ENCODE measurements at places on chromosomes 4 and X.
A peak's percentile ranks its signal among the peaks of the same experiment; 100 is the strongest.

DNA sequence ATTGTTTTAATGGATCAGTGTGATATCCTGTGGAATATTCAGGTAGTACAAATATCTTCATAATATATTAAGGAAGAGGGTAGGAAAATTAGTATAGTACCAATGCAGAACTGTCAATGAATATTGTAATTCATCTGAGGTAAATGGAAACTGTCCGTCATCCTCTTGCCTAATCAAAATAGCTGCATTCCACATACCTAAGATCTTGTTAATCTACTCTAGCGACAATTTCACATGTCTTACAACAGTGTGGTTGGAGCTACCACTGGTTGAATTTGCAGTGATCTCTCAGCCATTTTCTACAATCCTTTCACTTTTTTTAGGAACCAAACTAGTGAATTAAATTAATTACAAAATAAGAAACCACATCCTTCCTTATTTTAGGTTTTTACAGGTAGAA is 117.5 kb downstream of the PCDH18 start:
- DNase-seq, result no peak

- peak; percentile 75 for DNase-seq
Observed at GRCh38 chr4:82988323-82988832, 22.2 kb downstream of the LIN54 start.

DNA sequence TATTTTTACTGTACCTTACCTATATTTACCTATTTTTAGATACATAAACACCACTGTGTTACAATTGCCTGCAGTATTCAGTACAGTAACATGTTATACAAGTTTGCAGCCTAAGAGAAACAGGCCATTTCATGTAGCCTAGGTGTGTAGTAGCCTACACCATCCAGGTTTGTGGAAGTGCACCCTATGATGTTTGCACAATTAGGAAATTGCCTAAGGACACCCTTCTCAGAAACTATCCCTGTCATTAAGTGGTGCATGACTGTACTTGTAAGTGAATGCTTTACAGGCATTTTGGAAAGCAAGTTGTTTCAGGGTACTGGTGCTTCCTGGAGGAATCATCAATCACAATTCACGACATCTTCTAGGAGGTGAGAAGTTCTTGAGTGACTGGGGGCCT is 991.8 kb upstream of the SLIT2 start:
- no peak for DNase-seq

DNA sequence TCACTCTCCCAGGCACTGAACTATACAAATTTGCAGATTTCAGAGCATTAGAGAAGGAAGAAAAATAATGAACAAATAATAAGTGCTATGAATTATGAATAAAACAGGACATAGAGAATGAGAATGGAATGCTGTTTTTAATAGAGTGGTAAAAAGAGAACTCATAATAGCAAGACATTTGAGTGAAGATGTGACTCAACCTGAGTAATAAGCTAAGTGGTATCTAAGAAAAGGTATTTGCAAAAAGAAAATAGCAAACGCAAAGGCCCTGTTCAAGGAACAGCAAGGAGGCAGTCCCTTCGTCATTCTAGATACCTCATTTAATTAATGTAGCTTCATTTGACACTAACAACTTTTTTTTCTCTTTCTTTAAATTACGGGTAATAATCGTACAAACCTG is 1910.0 kb upstream of the TENM3 start:
- DNase-seq, result no peak

- no peak for DNase-seq
Observed at GRCh38 chrX:109843963-109844751, 111.1 kb upstream of the ACSL4 start.

- no peak for DNase-seq
Observed at GRCh38 chrX:39877905-39878304, 219.9 kb downstream of the BCOR start.

DNA sequence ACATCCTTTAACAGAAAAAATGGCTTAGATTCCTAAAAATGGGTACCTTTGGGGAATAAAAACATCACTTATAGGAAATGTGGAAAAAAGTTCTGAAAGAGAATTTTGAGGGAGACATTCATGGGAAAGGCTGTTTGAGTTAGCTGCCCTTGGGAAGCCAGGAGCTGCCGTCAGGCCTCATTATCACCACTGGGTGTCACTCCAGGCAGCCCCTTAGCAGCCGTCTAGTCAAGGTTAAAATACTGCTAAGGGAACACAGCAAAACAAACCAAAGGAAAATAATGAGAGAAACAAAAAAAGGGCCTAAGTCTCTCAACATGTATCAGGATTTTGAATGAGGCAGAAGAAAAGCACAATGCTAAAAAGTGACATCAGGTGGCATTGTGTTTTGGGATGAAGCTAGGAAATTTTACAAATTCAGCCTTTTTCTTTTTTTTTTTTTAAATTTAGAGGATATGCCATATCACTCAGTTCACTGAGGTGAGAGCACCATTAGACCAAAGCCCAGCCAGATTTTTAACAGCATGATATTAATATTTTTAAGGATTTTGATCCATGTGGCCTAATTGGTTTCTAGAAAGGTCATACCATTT is 235.3 kb downstream of the GPAT3 start:
- peak; percentile 29 for DNase-seq

- no peak for DNase-seq
Observed at GRCh38 chrX:134369576-134369975, 90.4 kb upstream of the HPRT1 start.

DNA sequence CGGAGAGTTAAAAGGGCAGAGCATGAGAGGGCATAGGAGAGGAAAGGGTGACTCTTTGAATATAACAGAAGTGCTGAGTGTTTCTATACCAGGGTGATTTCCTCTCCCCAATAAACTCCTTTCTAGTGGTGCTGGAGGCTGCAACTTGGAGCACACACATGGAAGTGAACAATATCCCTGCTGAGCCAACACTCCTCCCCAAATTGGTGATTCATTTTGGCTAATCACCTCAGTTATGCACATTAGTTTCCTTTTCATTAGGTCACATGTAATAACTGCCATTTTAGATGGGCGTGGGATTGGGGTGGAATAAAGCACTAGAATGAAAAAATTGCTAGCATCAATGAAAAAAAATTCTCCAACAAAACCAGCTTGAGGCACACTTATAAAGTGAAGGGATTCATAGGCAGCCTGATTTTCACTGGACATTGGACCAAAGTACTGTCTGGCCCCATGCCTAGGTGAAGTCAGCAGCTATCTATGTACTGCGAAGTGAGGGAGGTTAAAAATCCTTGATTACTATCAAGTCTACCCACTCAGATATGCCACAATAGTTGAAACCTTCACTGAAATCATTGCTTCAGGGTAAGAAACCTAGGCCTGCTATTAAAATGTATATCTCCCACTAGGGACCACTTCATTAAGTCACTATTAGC is 174.0 kb downstream of the GLUD2 start:
- no peak for DNase-seq

DNA sequence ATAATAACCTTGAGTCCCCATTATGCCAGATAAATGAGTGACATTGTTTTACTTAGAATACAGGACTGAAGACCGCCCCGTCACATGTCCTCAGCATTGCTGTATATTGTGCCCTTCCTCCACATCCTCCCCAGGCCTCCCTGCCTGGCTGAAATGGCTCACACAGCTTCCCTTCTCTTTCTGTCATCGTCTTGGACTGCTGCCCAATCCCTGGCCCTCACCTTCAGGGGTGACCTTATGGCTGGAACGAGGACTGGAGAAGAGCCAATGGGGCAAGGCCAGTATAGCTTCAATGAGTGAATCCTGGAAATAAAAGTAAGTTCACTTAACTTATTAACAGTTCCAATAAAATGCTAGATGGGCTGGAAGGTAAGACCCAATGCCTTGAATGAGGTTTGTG is 2.7 kb downstream of the KCNE5 start:
- DNase-seq, result no peak

DNA sequence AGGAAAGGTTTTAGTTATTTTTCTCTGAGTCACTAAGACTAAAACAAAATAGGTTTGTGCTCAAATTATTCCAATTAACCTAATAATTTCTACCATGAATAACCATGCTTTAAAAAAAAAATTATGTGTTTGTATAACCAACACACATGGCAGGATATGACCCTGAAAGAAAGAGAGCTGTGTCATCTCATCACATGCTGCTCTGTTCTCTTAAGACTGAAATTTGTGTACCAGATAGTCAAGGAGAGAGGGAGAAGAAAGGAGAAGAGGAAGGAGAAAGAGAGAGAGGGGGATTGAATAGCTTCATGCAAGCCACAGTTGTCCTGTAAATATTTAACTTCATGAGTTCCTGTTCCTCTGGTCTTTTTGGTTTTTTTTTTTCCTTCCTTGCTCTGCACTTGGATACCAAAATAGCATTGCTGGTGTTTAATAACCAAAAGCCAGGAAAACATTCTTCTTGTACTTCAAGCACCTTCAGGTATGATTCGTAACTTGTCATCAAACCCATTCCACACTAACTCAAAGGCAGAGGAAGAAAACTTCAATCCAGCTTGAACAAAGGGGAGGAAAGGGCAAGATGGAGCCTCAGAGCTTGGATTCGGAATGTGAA is 6.4 kb upstream of the PROM1 start:
- DNase-seq, result no peak

- DNase-seq, result no peak
Observed at GRCh38 chr4:37132351-37132974, 112.1 kb upstream of the NWD2 start.

DNA sequence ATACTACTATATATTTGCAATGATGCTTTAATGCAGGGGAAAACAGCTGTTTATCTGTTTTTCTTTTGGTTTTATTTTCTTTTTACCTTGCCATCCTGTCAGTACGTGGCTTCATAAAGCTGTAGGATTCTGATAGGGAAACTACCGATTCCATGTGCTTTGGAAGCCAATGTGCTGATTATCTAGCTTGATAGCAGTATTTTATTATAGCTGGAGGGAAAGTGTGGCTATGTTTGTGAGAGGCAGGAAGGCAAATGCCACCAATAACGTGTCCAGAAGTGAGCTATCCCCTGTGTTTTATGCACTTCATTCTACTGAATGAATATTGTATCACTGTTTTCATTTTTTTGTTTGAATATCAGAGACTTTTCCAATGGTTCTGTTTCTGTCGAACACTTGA is 43.7 kb downstream of the IL15 start:
- no peak for DNase-seq

DNA sequence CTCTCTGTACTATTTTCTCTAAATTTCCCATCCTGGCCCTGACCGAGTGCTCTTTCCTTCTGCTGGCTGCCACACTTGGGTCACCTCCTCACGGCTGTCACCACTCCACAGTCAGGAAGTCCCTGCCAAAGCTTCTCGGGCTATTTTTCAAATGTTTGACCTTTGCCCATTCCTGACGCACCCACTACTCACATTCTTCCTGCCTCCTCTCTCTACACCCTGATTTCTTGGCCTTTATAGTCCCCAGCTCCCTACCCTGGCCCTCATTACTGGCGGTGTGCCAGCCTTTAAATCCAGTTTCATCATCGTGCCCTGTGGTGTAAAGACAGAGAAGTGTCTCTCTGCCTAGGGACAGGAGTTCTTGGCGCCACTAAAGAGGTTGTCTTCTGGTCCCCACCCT is 46.4 kb upstream of the GATB start:
- DNase-seq, result no peak

- no peak for DNase-seq
Observed at GRCh38 chr4:96343836-96344235, 503.9 kb downstream of the PDHA2 start.

DNA sequence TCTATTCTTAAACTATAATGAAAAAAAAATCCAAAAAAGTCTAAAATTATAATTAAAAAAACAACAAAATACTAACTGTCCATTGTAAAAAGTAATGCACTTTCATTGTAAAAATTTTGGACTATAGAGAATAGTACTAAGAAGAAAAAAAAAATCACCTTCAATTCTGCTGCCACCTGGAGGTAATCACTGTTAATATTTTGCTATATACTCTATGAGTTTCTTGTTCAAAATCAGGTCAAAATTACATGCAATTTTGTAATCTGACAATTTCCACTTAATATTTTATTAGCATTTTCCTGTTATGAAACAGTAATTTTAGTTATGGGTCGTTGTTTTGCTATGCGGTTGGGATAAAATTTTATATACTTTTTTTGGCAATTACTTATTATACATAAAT is 62.0 kb downstream of the HTT start:
- no peak for DNase-seq

DNA sequence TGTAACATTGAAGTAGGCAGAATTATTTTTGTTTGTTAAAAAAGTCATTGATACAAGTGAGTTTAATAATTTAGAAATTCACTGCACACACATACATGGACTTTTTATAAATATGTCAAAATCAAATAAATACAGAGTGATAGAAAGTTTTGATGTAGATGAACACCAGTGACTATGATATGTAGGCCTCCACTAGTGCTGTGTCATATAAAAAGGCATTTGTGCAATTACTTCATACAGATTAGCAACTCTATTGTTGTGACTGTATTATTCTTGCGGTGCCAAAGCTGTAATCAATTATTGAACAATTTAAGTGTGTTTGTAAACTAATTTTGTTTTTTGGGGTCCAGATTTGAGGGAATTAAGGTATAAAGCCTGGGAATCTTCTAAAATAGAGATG is 366.2 kb upstream of the PITX2 start:
- DNase-seq, result no peak

- DNase-seq, result no peak
Observed at GRCh38 chr4:139866276-139866962, 200.8 kb downstream of the MGST2 start.

DNA sequence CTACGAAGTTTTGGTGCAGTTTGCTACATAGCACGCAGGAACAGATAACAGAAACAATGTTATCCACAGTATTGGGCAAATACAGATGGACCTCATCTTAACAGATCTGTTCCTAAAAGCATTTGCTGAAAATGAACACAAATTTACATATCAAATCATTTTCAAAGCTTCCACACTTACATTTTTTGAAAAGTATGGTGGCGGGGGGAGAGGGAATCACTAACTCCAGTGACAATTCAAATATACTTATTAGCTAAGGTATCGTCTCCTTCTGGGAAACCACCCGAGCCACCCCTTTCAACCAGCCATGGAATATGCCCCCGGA is 175.0 kb downstream of the NSUN7 start:
- DNase-seq, result no peak

DNA sequence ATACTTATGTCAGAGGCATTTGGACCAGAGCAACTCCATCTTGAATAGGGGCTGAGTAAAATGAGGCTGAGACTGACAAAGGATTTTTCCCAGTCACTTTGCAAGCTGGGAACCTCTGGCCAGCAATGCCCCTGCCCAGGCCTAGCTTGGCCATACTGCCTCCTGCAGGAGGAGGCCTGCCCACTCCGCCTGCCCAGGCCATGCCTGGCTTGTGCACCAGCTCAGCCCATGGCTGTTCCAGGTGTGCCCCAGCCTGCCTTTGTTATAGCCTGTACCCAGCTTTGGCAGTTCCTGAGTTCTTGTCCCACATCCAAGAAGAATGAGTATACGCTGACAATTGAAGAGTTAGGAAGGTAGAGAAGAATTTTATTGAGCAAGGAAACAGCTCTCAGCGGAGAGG is 176.1 kb downstream of the AASDH start:
- no peak for DNase-seq

- no peak for DNase-seq
Observed at GRCh38 chrX:12249997-12250396, 111.7 kb downstream of the FRMPD4 start.

DNA sequence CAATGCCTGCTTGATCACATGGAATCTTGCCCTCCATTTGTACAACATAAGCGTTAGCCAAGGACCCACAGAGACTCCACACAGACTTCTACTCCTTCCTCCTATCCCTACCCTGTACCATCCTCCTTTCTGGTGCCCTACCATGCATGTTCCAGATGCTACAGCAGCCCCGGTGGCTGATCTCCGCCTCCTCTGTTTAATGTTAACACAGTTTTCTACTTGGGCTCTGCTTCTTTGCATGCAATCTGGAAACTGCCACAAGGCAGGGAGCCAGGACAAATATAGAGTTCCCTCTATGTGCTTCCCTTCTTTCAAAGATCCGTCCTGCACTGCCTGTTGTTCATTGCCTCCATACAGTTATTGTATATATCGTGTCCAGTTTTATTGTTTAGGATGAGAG is 368.6 kb upstream of the TENM3 start:
- DNase-seq, result no peak
